H1 (cell line): ENCODE measurements at places on chromosomes 16 and 17.

DNA sequence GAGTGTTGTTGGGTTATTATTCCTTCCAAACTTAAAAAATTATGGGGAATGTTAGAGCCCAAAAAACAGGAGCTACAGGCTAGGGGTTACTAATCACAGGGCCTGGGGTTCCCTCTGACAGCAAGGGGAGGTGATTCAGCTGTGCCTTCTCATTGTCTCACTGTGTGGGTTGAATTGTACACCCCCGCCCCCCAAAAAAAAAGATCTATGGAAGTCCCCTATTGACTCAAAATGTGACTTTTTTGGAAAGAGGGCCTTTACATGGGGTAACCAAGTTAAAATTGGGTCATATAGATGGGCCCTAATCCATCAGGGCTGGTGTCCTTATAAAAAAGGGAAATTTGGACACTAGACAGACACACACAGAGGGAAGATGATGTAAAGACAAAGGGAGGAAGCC lies 190.2 kb downstream of the SOX9 start:
- DNase-seq, result no peak

DNA sequence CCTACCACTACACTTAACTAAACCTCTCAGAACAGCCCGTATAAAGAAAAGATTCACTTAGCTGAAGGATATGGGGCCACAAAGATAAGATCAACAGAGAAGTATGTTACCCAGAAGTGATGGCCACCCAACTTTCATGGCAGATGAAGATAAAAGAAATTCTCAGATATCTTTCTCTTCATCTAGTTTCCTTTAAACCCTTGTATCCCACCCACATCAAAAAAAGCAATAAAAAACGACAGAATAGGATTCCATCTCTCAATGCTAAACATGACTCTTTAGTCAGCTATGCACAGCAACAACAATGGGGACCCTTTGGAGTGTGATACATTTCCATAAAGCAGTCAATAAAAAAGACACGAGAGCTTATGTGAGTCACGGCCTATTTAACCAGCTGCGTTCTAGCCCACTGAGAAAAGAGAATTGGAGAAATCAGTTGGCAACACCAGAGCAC lies 86.6 kb downstream of the SNX11 start:
- DNase-seq, result no peak

GRCh38 chr17:7687072-7687907 lies at the start of gene TP53:
TSS of gene TP53 (minus strand) at chr17:7687490. CDS start at chr17:7676594, 10,896 bp downstream.
- DNase-seq, result no peak

- no peak for DNase-seq
Observed at GRCh38 chr17:40348562-40349476, 15.7 kb downstream of the GJD3 start.

GRCh38 chr16:82636958-82637357 lies 10.2 kb downstream of the CDH13 start:
- no peak for DNase-seq

DNA sequence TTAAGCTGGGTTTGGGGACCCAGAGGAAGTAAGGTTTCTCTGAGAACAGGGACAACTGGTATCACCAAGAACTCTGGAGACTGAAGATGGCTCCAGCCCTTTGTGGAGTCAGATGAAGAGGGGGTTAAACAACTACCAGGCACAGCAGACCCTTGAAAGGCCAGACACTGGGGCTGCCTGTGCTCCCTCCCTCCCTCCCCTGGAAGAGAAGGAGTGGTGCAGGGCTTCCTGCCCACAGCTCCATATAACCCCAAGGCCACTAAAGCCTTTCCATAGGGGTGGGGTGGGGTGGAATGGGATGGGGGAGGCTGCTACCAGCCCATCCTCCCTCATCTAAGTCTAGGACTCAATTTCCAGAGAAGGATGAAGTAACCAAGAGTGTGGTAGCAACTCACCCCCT lies 66.7 kb downstream of the CCDC182 start:
- DNase-seq, result no peak

DNA sequence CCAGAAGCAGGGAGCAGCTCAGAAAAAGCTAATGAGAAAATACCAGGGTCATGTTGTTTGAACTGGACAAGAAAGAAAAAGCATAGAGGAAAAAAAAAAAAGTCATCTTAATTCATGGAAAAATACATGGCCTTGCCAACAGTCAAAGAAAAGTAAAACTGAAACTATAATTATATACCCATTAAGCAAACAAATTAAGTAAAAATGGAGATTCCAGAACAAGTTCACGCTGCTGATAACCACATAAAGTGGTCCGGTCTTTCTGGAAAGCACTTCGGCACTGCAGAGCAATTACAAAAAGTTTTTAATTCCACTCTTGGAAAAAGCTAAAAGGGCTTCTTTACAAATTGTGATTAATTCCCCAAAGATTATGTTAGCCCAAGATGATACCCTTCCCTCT lies 12.4 kb upstream of the P2RX5 start:
- DNase-seq, result no peak

DNA sequence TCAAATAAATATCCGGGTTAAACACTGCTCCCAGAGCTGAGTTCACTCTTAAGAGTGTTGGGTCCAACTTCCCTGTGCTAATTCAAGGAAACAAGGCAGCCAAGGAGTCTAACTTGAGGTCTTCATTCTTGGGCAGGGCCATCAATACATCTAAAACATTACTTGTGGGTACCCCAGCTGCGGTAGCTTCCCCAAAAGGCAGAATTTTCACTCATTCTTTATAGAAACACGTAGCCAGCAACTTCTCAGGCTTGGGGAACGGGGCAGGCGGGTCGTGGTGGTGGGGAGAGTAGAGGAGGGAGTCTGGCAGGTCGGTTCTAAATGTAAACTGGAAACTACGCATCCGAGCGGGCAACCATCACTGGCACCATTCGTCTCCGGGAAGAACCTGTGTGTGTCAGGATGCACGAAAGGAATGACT lies 666 bp upstream of the METTL9 start:
- DNase-seq, result no peak

DNA sequence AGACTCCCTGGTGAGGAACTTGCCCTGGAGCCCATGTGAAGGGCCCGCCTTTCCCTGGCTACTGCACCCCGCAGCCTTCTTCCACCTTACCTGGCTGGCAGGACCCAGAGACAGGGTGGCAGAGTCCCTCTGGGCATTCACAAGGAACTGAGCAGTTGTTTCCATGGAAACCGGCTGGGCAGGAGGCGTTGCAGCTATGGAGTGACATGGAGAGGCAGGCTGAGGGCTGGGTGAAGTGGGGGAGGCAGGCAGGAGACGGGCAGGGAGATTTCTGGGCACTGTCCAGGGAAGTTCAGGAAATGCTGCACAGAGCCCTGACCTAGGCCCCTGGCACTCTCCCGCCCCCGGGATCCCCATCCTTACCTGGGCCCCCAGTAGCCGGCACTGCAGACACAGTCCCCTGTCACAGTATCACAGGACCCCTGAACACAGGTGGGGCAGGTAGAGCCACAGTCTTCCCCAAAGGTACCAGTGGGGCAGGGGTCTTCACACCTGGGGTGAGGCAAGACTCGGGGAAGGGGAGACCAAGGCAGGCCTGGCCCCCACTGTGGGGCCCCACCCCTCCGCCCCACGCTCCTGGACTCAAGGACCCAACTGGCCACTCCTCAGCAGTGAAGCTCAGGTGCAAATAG lies 5.9 kb downstream of the SCARF1 start:
- no peak for DNase-seq

- DNase-seq, result no peak
Observed at GRCh38 chr17:72104863-72105234, 16.0 kb upstream of the SOX9 start.

GRCh38 chr17:81422776-81423697 lies 27.8 kb downstream of the BAHCC1 start:
- DNase-seq, result no peak

DNA sequence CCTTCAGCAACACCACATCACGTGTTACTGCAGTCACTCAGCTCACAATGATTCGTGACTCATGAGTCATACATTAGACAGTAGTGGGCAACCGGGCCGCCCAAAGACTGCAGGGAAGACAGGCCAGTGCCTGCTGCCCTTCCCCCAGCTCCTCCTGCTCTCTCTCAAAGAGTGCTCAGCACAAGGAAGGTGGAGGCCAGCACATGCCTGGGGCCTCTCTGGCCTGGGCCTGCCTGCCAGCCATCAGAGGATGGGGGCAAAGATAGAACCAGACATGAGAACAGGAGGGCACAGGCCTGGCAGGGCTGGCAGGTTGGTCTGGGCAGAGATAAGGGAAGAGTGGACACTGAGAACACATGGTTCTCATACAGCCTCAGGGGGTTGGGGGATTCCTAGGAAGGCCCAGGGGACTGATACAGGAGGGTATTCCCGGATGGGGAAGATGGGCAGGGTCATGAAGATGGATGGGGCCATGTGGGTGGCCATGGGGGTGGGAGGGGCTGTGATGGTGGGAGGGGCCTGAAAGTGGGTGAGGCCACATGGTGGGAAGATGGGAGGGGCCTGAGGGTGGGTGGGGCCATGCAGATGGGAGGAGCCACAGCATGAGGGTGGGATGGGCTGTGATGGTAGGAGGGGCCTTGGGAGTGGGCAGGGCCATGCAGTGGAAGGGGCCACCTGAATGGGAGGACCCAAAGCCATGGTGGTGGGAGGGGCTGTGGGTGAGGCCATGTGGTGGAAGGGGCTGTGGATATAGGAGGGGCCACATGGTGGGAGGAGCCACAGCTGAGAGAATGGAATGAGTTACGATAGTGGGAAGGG lies 29.0 kb downstream of the KATNB1 start:
- DNase-seq, result peak; percentile 80

GRCh38 chr16:75868636-75869632 lies 142.6 kb upstream of the CPHXL start:
- no peak for DNase-seq

DNA sequence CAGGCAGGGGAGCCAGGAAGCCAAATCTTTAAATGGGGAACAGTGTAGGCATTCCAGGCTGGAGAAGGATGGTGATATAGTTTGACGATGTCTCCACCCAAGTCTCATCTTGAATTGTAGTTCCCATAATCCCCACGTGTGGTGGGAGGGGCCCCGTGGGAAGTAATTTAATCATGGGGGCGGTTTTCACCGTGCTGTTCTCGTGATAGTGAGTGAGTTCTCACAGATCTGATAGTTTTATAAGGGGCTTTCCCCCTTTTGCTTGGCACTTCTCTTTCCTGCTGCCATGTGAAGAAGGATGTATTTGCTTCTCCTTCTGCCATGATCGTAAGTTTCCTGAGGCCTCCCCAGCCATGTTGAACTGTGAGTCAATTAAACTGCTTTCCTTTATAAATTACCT lies 28.8 kb downstream of the GINS3 start:
- no peak for DNase-seq

- no peak for DNase-seq
Observed at GRCh38 chr17:4725646-4726310, 5.5 kb upstream of the MED11 start.
